Activated naive CD4-positive, alpha-beta T cell (primary cell): ENCODE measurements at places on chromosomes 12 and 14.

- no peak for DNase-seq
These were observed 975 bp upstream of the RTL1 start for GRCh38 chr14:100904307-100905087.

GRCh38 chr12:114747012-114747858 lies 63.3 kb upstream of the TBX3 start:
- DNase-seq: no peak

DNA sequence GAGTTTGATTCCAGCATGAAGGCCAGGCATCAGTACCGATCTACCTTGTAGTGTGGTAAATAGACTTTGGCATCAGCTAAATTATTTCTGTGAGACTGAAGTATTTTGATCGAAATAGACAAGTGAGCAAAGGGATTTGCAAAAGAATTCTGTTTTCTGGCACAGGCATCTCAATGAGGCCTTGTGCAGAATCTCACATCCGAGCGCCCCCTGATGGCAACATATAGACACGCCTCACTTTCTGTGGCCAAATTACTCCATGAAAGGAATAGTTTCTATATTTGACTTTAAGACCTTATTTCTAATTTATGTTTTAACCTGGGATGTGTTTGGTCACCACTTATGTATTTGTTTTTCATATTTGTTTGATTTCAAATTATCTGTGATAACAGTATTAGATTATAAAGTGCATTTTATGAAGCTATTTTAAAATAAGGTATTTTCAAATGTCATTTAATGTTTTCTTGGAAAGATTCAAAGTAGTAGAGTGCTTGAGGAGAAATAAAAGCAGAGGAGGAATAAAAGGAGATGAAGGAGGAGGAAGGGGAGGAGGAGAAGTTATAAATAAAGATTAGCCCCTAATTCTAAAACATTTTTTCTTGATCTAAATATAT lies 731.9 kb downstream of the NRXN3 start:
- no peak for DNase-seq

- no peak for DNase-seq
These were observed 736 bp downstream of the C14orf39 start for GRCh38 chr14:60485057-60485597.

GRCh38 chr12:98471085-98471484 lies 44.3 kb upstream of the TMPO start:
- no peak for DNase-seq

DNA sequence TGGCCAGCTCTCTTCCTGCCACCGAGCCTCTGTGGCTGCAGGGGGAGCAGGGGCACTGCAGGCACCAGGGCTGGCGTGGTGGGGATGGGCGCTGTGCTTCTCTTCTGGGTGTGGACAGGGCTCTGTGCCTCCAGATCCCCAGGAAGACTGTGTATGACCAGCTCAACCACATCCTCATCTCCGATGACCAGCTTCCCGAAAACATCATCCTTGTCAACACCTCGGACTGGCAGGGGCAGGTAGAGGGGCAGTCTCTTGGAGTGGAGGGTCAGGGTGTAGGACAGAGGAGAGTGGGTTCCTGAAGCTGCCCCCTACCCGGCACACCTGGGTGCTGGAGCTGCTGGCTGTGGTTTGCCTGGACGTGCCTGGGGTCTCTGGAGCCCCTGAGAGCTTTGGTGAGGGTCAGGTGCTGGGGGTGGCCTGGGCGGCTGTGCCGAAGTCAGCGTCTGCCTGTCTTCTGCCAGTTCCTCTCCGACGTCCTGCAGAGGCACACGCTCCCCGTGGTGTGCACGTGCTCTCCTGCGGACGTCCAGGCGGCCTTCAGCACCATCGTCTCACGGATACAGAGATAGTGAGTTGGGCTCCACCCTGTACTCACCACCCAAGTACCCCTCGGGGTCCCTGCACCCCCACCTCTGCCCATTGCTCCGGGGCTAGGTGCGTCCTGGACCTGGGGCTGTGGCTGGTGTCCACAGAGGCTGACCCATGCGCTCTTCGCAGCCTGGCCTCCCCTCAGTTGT lies 15.8 kb upstream of the TEX22 start:
- no peak for DNase-seq
